Parietal lobe (tissue), 2 donors: ENCODE measurements at places on chromosomes 4 and X. TPM values are rescaled to one million over a fixed set of nuclear protein-coding genes. Genes with fewer than 3 reads are reported as not detected.

Gene ZCCHC12
- total RNA-seq: 29.7 TPM

Gene TCP11X2
- 1.9 TPM for total RNA-seq

Gene ACE2
- total RNA-seq: not detected

Gene ADH6
- not detected for total RNA-seq

Gene ADGRG2
- 7.5 TPM for total RNA-seq

Gene NDP
- total RNA-seq: 16.0 TPM

Gene PCDH7
- total RNA-seq: 126 TPM

Gene MAGEA8
- not detected for total RNA-seq

Gene AFF2
- 124 TPM for total RNA-seq

Gene CXCL1
- total RNA-seq: not detected

Gene SLC6A8
- 19.4 TPM for total RNA-seq

Gene TNIP3
- total RNA-seq: not detected

Gene ANXA10
- total RNA-seq: not detected

Gene UGT2A1
- total RNA-seq: not detected

Gene CWH43
- total RNA-seq: not detected

Gene MSANTD1
- total RNA-seq: 11.0 TPM

Gene DCAF12L2
- total RNA-seq: 7.8 TPM

Gene SH3D19
- 13.1 TPM for total RNA-seq

Gene PROM1
- total RNA-seq: 91.1 TPM

Gene IL3RA
- 1.6 TPM for total RNA-seq

Gene TRIM75
- total RNA-seq: not detected

Gene CRMP1
- 680 TPM for total RNA-seq

Gene PTPN13
- 102 TPM for total RNA-seq

Gene CDX4
- not detected for total RNA-seq

Gene HMX1
- 0.63 TPM for total RNA-seq

Gene MAGEA3
- not detected for total RNA-seq

Gene DCUN1D4
- total RNA-seq: 111 TPM

Gene PRRG3
- total RNA-seq: 15.0 TPM

Gene HPSE
- 0.94 TPM for total RNA-seq

Gene SLC34A2
- total RNA-seq: 0.31 TPM

Gene SHOX
- not detected for total RNA-seq

Gene PCDH10
- total RNA-seq: 45.4 TPM

Gene SORCS2
- total RNA-seq: 8.1 TPM

Gene SASH3
- 0.94 TPM for total RNA-seq

Gene NDNF
- 4.1 TPM for total RNA-seq

Gene USP53
- total RNA-seq: 16.3 TPM

Gene PPEF1
- total RNA-seq: 29.7 TPM

Gene DCLK2
- total RNA-seq: 203 TPM

Gene ASB12
- 0.63 TPM for total RNA-seq

Gene KIAA1210
- total RNA-seq: not detected

Gene TCEAL7
- 41.0 TPM for total RNA-seq

Gene FRMD7
- total RNA-seq: not detected

Gene DIPK2B
- total RNA-seq: 2.2 TPM

Gene ASIC5
- not detected for total RNA-seq

Gene LGI2
- total RNA-seq: 3.1 TPM

Gene FGD1
- 13.8 TPM for total RNA-seq
